ENCODE measurements at places on chromosomes 1 and 21.

- DNase-seq: no peak
Observed at GRCh38 chr21:14895792-14896191, 169.0 kb downstream of the NRIP1 start.

DNA sequence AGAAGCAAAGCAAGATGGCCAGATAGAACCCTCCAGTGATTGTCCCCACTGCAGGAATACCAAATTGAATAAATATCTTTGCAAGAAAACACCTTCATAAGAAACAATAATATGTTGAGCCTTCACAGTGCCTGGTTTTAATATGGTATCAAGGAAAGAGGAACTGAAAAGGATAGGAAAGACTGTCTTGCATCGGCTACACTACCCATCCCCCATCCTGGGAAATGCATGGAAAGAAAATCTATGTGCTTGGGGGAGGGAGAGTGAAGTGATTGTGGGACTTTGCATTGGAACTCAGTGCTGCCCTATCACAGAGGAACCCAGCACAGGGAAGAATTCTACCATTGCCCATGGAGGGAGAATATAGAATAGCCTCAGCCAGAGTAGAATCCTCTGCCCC, 28.6 kb upstream of the AK5 start:
- DNase-seq: no peak

DNA sequence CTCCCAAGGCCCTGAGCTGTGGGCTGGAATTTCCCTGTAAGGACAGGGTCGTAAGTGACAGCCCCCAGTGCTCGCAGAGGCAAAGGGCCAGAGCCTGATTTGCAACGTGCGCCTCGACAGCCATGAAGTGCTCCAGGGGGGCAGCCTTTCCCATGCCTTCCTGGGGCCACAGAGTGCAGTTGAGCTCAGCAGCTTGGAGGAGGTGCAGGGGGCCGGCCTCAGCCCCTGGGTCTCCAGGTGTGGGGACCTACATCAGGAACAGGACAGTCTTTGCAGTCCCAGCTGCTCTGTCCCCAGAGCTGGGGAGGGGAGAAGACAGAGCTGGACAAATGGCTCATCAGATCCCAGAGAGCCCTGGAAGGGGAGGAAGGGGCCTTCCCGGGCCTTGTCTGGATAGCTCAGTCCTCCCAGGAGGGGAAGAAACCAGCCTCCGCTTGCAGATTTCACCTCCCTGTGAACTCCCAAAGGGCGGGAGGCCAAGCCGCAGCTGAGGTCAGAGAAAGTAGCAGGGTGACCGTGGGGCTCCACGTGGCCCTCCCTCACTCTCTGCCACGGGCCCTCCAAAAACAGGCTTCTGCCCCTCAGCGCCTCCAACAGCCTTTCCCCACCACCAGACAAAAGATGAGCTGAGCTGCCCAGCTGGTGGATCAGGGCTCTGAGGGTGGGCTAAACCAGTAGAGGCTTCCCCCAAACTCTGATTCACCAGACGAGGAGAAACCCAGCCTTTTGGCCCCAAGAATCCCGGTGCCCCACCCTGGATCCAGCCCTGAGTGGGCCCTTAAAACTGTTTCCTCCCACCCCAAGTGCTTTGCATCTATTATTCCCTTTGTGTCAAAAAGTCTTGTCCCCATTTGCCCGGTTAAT, 76.5 kb downstream of the DHRS3 start:
- no peak for DNase-seq

DNA sequence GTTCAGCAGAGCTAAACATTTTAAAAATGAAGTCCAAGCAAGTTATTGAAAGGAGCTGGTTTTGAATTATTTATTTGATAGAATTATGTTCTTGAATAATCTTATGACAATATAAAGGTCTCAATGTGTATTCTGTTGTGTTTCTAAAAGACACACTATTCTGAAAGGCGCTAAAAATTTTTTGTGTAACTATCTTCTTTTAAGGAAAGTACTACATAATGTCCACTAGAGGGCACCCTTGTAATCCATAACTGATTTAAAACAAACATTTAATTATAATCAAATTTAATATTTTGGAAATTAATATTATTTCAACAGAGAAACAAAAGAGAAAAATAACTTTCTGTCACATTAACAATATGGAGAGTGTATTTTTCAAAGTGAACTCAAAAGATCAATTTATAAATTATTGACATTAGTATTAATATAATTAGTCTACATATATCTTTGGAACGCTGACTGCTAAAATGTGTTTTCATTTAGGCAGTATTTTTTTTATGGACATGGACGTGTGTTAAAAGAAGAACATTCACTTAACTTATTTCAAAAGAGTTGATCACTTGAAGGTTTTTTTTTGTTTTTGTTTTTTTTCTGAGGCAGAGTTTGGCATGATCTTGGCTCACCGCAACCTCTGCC, 248.4 kb downstream of the DENND1B start:
- DNase-seq: no peak

GRCh38 chr1:30818568-30819243, 61.1 kb upstream of the LAPTM5 start:
- DNase-seq: no peak

Measured in stimulated activated CD8-positive, alpha-beta memory T cell treated with anti-CD3 and anti-CD28 coated beads, Interleukin-7, amount 100 ng/mL, for 24 hours (primary cell).